ENCODE measurements at places on chromosomes 2 and 18.

- no peak for DNase-seq
These were observed 3.5 kb downstream of the GDF7 start for GRCh38 chr2:20670315-20671035.

DNA sequence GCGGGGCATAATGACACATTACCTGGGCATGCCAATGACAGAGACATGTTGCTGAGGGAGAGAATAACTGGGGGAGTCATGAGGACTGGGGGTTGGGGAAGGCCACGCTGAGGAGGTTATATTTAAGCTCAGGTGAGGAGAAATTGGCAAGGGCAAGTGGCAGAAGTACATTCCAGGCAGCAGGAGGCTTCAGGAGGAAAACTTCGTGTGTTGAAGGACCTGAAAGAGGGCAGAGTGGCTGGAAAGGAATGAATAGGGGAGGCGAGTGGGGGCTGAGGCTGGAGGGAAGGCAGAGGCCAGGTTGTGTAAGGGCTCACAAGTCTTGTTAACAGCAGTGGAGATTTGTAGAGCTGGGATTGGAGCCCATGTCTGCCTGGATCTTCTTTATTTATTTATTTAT is 166.3 kb downstream of the RAPGEF4 start:
- no peak for DNase-seq

DNA sequence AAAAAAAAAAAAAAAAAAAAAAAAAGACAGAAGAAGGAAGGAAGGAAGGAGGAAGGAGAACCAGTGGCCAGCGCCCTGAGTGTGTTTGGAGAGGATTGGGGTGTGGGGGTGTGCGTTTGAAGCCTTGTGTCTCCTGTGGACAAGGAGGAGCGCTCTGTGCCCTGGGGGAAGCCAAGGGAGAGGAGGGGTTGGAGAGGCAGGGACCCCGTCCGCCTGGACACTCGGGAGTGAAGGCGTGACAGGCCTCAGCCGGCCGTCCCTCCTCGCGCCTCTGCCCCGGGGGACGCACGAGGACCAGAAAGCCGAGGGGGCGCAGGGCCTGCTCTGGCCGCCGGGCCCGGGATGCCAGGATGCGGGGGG is 44.9 kb downstream of the SERTAD2 start:
- peak; percentile 63 for DNase-seq

DNA sequence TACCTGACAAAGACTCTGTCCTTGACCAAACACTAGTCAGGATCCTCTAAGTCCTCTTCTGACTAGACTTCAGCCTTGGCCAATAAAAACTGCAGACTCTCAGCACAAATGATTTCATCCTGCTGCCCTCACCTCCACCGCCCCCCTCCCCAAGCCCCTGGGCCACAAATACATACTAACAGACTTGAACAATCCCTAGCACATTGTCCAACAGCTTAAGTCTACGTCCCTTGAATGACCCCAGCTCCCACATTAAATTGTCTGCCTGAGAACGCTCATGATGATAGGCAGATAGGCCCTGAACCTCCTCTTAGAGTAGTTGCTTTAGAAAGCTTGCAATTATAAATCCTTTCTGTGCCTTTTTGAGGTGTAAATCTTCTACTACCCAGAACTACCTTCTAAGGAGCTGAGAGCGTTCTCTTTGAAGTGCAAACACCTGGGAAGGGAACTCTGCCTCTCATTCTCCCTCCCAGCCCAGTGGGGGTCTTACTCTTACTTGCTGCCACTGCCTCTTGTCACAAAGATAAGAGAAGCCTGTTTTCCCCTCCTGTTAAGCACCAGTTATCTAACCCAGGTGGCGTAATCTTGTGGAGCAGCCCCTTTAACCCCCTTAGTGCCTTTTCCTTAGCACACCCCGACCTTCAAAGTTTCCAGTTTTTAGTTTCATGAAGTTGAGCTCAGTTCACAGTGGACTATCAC is 1225.6 kb downstream of the LRP1B start:
- DNase-seq: no peak

DNA sequence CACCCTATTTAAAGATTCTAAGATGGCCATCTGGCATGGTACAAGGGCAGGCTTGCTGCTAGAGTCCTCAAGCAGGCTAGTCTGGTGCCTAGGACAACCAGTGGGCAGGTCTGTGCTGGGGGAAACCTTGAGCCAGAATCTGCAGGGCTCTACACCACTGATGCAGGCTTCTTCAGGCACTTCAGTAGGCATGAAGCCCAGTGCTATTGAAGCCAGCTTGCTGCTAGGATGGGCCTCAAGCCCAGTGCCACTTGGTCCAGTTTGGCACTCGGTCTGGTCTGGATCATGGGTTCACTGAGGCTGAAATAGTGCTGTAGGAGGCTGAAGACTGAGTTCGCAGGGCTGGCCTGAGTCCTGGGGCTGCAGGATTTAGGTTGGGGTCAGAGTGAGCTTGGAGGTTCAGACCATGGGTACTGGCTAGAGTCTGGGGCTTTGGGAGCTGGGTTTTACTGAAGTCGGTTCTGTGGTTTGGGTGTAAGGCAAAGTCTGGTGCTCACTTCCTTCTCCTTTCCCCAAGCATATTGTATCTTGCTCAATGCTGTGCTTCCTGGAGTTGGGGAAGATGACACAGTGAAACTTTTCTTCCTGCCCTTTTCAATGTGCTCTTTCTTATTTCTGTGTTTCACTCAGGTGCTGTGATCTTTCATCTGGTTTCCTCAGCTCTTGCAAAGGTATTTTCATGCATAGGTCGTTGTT is 41.2 kb downstream of the SP100 start:
- no peak for DNase-seq

DNA sequence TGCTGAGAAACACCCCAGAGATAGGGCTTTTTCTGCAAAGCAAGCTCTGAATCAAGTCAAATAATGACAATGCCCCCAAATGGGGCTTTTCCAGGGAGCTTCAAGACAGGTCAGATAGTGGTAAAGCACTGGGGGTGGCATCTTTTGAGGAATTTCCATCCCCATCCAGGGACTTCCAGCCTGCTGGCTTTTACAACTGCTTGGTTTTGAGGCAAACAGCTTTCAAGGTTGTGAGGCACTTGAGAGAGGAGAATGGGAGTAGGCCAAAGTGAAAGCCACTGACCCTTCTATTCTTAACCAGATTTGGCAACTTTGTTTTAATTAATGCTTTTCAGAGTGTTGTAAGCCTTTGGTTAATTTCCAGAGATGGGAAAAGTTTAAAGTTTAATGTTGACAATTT is 762.0 kb upstream of the POU3F3 start:
- no peak for DNase-seq

GRCh38 chr2:85733121-85733960 is 20.4 kb upstream of the ATOH8 start:
- no peak for DNase-seq

GRCh38 chr2:217478831-217479455 is 523.9 kb downstream of the TNS1 start:
- DNase-seq: no peak

GRCh38 chr2:170336916-170337315 is 159.0 kb downstream of the MYO3B start:
- no peak for DNase-seq

DNA sequence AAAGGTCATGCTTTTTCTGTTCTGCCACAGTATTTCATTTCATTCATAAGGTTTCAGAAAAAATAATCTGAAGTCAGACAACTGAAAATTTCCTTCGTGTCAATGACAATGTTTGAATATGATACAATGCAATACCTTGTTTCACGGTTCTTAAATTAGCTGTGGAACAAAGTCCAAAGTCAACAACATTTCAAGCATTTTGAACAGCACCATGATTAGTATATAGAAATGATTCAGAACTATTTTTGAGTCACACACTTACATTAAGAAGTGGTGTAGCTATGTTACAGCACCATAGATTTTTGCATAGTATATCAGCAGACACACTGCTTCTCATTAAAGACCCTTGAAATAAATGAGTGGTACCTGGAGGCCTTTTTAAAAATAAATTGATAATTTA is 178.3 kb upstream of the DSEL start:
- DNase-seq: no peak

GRCh38 chr2:222240676-222241049 is 58.1 kb downstream of the PAX3 start:
- no peak for DNase-seq

DNA sequence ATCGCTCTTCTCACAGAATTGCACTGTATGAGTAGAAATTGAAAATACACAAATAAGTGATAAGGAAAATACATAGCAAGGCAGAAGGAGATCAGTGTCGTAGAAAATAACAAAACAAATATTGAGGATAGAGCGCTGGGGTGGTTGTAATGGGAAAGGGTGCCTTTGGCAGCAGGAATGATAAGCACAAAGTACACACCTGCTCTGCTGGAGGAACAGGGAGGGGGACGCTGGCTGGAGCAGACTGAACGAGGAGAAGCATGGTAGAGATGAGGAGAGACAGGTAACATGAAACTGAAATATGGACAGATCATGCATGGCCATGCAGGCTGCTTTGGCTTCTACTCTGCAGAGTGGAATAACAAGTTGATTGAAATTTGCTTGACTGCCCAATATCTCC is 181.2 kb upstream of the FSHR start:
- no peak for DNase-seq

GRCh38 chr2:213834331-213834730 is 550.1 kb downstream of the SPAG16 start:
- DNase-seq: no peak

- DNase-seq: no peak
These were observed 15.8 kb upstream of the ATOH8 start for GRCh38 chr2:85737961-85738360.

GRCh38 chr2:240711701-240712100 is 20.0 kb downstream of the AQP12A start:
- peak; percentile 17 for DNase-seq

DNA sequence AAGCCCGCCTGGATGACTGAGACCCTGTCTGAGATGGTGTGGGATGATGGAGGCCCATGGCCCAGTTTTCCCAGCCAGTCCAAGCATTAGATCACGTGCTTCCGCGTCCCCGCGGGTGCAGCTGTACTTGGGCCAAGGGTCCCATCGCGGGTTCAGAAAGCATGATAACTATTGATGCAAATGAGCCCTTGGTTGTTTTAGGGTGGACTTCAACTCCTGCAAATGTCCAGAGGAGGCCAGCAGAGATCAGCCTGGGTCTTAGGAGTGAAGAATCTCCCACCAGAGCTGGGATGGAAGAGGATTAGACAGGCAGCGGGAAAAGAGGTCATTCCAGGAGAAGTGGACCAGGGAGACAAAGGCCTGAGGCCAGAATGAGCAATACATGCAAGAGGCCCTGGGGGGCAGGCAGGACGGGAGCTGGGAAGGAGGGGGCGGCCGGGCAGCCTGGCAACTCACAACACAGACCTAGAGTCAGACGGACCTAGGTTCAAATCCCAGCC is 89.9 kb upstream of the TMEM247 start:
- DNase-seq: no peak

- DNase-seq: no peak
These were observed 45.1 kb upstream of the TNP1 start for GRCh38 chr2:216904974-216905373.

DNA sequence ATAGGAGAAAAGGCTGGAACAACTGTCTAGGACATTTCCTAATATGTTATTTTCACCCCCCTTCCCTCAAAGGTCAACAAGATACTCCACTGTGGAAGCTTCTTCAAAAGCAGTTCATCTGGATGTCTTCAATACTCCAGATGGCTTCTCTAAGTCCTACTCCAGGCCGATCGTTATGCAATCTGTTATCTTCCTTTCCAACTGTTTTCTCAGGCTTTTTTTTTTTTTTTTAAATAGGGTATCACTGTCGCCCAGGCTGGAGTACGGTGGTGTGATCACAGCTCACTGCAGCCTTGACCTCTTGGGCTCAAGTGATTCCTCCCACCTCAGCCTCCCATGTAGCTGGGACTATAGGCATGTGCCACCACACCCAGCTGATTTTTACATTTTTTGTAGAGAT is 26.3 kb downstream of the ATP8B1 start:
- no peak for DNase-seq

DNA sequence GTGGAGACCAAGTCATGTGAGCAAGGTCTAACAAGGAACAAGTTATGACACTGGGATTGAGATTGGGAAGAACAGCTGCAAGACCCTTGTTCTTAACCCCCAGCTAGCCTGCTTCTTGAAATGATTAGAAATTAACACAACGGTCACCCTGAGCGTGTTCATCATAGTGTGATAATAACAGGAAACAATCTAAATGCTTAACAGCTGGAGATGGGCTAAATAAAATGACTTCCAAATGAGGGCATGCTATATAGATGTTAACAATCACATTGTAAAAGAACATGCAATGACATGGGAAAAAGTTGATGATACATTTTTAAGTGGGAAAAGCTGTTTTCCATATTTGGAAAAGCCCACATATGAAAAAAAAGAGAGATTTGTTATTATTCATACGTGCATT is 47.6 kb downstream of the RPL37A start:
- DNase-seq: no peak

- DNase-seq: no peak
These were observed 92.8 kb downstream of the AKAIN1 start for GRCh38 chr18:5104246-5104645.

DNA sequence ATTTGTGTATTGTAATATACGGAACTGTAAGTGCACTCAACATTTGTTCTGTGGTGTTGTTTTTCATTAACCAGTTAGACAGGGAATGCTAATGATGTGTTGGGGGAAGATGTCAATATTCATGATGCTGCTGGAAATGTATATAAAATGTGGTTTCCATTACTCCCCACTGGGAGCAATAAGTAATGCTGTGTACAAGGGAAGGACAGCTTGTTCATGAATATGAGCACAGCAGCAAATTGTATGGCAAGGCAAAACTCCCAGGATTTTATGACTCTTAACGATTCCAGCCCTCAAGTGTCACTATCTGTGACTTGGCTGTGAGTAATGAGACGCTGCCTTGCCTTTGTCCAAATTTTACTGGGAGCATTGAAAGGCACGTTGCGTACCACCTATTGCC is 312.4 kb upstream of the DDX18 start:
- no peak for DNase-seq

DNA sequence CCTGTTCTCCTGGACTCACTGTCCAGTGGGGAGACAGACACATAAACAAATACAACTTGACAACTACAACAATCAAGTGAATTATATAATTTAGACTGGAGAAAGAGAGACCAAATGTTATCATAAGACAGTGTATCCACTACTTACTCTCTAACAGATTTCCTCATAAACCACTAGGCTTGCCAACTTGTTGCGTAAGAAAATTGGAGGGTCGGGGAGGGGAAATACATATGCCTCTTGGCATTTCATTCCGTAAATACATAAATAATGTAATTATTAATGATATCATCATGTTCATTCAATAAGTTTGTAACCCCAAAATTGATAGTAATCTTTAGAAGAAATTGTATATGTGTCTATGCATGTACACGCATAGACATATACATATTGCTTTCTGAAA is 14.9 kb downstream of the RAB6D start:
- no peak for DNase-seq

DNA sequence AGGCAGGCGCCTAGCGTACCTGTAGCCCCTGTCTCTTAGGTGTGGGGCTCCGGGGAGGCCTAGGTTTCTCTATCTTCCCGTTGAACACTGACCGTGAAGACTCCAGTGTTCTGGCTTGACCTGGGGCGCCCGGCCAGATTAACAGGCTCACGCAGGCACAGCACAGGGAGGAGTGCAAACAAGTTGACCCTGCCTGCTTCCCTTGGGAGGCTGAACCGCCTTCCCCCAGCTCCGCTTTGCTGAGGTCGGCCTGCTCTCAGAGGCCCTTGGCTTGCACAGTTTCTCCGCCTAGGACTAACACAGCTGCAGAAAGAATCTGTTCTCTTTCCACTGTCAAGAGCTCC is 567 bp downstream of the PCYOX1 start:
- DNase-seq: peak; percentile 91

GRCh38 chr18:59818769-59819168 is 81.0 kb upstream of the PMAIP1 start:
- no peak for DNase-seq

GRCh38 chr2:43311276-43311675 is 84.9 kb upstream of the ZFP36L2 start:
- no peak for DNase-seq

All from Right ventricle myocardium superior (tissue), 1 donor.